Activated CD8-positive, alpha-beta T cell treated with anti-CD3 and anti-CD28 coated beads for 36 hours (primary cell): ENCODE measurements at places on chromosomes 13 and 19.

- H3K36me3 ChIP-seq: no peaks in the 10 kb centered on the region
- DNase-seq: no peak
- H3K27me3 ChIP-seq: peaks cover 4% of the 10 kb centered on the region
- peaks cover 8% of the 10 kb centered on the region for H3K4me1 ChIP-seq
- H3K27ac ChIP-seq: no peak overlapping the region
Observed at GRCh38 chr13:48727241-48728011, 73.7 kb downstream of the CYSLTR2 start.

- H3K36me3 ChIP-seq: no peaks in the 10 kb centered on the region
- no peaks in the 10 kb centered on the region for H3K27me3 ChIP-seq
- H3K4me1 ChIP-seq: peaks cover 7% of the 10 kb centered on the region
Observed at GRCh38 chr19:13031917-13032623, 36.8 kb downstream of the NFIX start.

- H3K36me3 ChIP-seq: no peaks in the 10 kb centered on the region
- no peaks in the 10 kb centered on the region for H3K4me1 ChIP-seq
Observed at GRCh38 chr13:39415008-39415802, 187.8 kb downstream of the LHFPL6 start.

GRCh38 chr13:75873494-75873893, 237.4 kb downstream of the LMO7 start:
- no peak overlapping the region for H3K4me3 ChIP-seq
- no peaks in the 10 kb centered on the region for H3K36me3 ChIP-seq
- no peak for DNase-seq
- H3K4me1 ChIP-seq: peaks cover 7% of the 10 kb centered on the region
- H3K27me3 ChIP-seq: peaks cover 4% of the 10 kb centered on the region

GRCh38 chr19:41323430-41324125, 13.6 kb downstream of the CCDC97 start:
- H3K4me1 ChIP-seq: peaks cover 58% of the 10 kb centered on the region
- H3K4me3 ChIP-seq: no peak overlapping the region
- no peaks in the 10 kb centered on the region for H3K27me3 ChIP-seq
- peaks cover 42% of the 10 kb centered on the region for H3K36me3 ChIP-seq

GRCh38 chr19:29858000-29858596, 46.3 kb downstream of the CCNE1 start:
- peaks cover 3% of the 10 kb centered on the region for H3K27me3 ChIP-seq
- DNase-seq: peak; percentile 55

DNA sequence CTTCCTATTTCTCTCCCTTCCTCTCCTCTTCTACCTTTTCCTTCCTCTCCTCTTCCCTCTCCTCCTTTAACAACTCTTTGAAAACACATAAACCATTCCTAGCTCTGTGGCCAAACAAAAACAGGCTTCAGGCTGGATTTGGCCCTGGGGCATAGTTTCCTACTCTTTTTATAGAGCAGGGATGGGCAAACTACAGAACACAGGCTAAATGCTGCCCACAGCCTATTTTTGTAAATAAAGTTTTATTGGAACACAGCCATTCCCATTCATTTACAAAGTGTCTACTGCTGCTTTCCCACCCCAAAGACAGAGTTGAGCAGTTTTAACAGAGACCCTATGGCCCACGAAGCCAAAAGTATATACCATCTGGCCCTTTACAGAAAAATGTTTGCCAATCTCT, 35.4 kb downstream of the LHFPL6 start:
- no peak for DNase-seq
- no peaks in the 10 kb centered on the region for H3K36me3 ChIP-seq
- H3K27ac ChIP-seq: no peak overlapping the region
- no peaks in the 10 kb centered on the region for H3K4me1 ChIP-seq
- peaks cover 16% of the 10 kb centered on the region for H3K27me3 ChIP-seq

DNA sequence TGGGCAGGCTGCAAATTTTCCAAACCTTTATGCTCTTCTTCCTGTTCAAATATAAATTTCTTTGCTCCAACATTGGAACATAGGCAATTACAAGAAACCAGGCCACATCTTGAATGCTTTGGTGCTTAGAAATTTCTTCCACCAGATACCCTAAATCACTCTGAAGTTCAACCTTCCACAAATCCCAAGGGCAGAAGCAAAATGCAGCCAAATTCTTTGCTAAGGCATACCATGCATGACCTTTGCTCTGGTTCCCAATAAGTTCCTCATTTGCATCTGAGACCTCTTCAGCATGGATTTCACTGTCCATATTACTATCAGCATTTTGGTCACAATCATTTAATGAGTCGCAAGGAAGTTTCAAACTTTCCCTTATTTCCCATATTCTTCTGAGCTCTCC, 130.9 kb downstream of the DIAPH3 start:
- peaks cover 3% of the 10 kb centered on the region for H3K27me3 ChIP-seq
- H3K4me1 ChIP-seq: no peaks in the 10 kb centered on the region
- no peaks in the 10 kb centered on the region for H3K36me3 ChIP-seq
- H3K27ac ChIP-seq: no peak overlapping the region
- no peak overlapping the region for H3K4me3 ChIP-seq

DNA sequence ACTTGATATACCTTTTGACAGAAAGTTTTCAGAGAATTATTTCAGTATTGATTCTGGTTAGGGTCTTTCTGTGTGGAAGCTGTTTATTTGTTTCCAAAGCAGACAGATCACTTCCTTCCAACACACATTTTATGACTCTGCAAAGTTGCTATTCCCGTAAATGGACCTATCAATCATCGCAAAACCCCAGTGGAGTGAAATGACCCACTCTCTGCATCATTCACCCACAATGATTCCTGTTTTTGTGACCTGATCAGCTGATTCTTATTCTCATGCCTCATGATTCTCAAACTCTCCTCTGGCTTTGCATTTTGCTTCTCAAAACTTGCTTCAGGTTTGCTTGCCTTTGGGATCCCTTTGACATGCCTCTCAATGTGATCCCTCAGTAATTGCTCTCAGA, 453.7 kb downstream of the PCDH17 start:
- H3K4me3 ChIP-seq: no peak overlapping the region
- DNase-seq: no peak
- H3K36me3 ChIP-seq: no peaks in the 10 kb centered on the region
- H3K27me3 ChIP-seq: no peaks in the 10 kb centered on the region
- no peaks in the 10 kb centered on the region for H3K4me1 ChIP-seq

DNA sequence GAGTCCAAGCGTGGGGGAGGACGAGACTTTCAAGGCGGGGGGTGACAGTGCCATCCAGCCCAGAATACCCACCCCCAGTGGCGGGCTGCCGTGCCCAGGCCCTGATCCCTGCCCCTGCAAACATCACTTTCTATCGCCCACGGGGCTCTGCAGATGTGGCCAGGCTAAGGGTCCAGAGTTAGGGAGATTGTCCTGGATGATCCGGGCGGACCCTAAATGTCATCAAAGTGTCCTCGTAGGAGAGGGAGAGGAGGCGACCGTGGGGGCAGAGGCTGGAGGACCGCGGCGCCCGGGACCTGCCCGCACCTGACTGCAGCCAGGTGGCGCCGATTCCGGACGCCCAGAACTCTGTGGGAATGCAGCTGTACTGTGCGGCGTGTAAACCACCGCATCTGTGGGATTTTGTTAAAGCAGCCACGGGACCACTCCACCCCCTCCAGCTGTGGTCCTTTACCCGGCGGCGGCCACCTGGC, 32.4 kb downstream of the GJA3 start:
- H3K36me3 ChIP-seq: no peaks in the 10 kb centered on the region
- no peak for DNase-seq
- H3K27me3 ChIP-seq: peaks cover 21% of the 10 kb centered on the region
- H3K27ac ChIP-seq: no peak overlapping the region
- H3K4me1 ChIP-seq: no peaks in the 10 kb centered on the region

GRCh38 chr19:8505680-8506401, 3.4 kb upstream of the PRAM1 start:
- H3K36me3 ChIP-seq: no peaks in the 10 kb centered on the region
- peak overlapping the region; percentile 86 for H3K4me3 ChIP-seq
- H3K4me1 ChIP-seq: peaks cover 6% of the 10 kb centered on the region
- H3K27ac ChIP-seq: peak overlapping the region; percentile 85

DNA sequence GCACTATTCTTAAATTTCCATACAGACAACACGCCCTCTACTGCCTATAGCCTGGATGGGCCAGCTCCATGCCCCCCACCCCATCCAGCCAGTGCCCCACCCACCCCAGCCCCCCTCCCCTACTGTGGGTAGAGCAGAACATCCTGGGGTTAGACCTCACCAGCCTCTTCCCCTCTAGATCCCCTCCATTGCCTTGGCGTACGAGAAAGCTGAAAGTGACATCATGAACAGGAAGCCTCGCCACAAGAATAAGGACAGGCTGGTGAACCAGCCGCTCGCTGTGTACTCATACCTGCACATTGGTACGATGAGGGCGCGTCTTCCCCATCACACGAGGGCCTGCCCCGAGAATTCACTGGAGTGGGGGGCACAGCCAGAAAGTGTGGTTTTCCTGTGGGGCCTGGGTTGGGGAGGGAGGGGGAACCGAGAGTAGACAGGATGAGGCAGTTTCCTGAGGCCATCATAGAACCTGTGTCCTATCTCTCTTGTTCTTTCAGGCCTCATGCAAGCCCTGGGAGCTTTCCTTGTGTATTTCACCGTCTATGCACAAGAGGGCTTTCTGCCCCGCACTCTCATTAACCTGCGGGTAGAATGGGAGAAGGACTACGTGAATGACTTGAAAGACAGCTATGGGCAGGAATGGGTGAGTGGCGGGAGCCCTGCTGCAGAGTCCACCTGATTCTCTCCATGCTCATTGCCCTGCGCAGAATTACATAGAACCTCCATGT, 29.1 kb downstream of the ATP12A start:
- DNase-seq: peak; percentile 86
- no peaks in the 10 kb centered on the region for H3K27me3 ChIP-seq
- H3K27ac ChIP-seq: peak overlapping the region; percentile 73
- H3K4me3 ChIP-seq: peak overlapping the region; percentile 40

GRCh38 chr13:26707122-26708006, 53.2 kb downstream of the GPR12 start:
- peaks cover 7% of the 10 kb centered on the region for H3K4me1 ChIP-seq
- H3K27me3 ChIP-seq: no peaks in the 10 kb centered on the region

GRCh38 chr13:40814803-40815202, 25.4 kb downstream of the SLC25A15 start:
- no peak for DNase-seq
- H3K36me3 ChIP-seq: peaks cover 42% of the 10 kb centered on the region
- H3K27me3 ChIP-seq: no peaks in the 10 kb centered on the region
- no peak overlapping the region for H3K27ac ChIP-seq

GRCh38 chr13:99958406-99959126, 13.0 kb downstream of the ZIC5 start:
- no peak for DNase-seq
- H3K4me3 ChIP-seq: no peak overlapping the region
- peaks cover 16% of the 10 kb centered on the region for H3K4me1 ChIP-seq
- peaks cover 77% of the 10 kb centered on the region for H3K27me3 ChIP-seq

- H3K27me3 ChIP-seq: no peaks in the 10 kb centered on the region
- peaks cover 2% of the 10 kb centered on the region for H3K4me1 ChIP-seq
- DNase-seq: no peak
- no peak overlapping the region for H3K4me3 ChIP-seq
- H3K36me3 ChIP-seq: no peaks in the 10 kb centered on the region
- H3K27ac ChIP-seq: no peak overlapping the region
Observed at GRCh38 chr13:112995395-112996191, 26.6 kb downstream of the MCF2L start.

DNA sequence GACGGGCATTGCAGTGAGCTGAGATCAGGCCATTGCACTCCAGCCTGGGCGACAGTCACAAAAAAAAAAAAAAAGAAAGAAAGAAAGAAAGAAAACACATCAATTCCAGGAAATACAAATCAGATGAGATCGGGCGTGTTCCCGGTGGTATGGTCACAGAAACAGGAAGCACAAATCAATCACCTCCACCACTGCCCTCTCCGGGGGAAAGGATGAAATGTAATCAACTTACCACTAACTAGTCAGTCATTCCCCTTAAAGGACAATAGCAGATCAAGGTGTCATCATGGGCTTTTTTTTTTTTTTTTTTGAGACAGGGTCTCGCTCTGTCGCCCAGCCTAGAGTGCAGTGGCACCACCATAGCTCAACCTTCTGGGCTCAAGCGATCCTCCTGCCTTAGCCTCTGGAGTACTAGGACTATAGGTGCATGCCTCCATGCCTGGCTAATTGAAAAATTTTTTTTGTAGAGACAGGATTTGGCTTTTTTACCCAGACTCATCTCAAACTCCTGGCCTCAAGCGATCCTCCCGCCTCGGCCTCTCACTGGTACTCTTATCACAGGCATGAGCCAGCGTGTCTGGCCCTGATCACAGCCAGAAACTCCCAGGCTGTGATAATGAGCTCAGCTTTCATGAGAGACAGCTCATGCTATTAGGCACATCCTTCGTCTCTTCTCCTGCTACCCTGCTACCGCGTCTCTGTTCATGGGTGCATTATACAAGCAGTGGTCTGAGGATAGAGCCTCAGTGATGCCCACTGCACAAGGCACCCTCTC, 6.8 kb upstream of the DPRX start:
- H3K4me3 ChIP-seq: no peak overlapping the region
- H3K27ac ChIP-seq: no peak overlapping the region
- peak; percentile 31 for DNase-seq

DNA sequence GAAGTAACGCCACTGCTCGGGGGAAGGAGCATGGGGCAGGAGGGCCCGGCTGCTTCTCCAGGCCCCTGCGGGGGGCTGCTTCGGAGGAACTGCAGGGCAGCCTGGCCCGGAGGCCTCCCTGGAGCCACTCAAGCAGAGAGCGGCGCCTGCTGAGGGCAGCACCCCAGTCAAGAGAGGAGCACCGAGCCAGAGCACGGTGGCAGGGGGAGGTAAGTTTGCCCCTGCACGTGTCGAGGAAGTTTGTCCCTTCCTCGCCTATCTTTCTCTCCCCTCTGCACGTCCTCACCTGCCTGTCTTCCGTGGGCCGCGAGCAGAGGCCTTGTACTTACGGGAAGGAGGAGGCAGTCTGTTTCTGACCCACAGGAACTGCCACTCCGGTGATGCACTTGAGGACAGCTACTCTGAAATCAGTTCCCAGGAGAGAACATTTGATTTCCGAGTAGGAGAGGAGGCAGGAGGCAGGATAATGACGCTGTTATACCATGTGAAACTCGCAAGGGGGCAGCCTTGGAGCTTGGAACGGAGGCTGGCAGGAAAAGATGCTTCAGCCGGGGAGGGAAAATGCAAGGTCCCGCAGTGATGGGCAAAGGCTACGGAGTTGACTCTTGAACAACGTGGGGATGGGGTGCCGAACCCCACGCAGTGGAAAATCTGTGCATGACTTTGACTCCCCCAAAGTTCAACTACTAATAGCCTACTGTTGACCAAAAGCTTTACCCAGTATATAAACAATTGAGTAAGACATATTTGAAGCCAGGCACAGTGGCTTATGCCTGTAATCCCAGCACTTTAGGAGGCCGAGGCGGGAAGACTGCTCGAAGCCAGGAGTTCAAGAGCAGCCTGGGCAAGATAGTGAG, 5.0 kb downstream of the FFAR1 start:
- H3K27ac ChIP-seq: no peak overlapping the region
- no peaks in the 10 kb centered on the region for H3K36me3 ChIP-seq
- peak; percentile 82 for DNase-seq
- peaks cover 16% of the 10 kb centered on the region for H3K4me1 ChIP-seq
- H3K27me3 ChIP-seq: peaks cover 2% of the 10 kb centered on the region
